ENCODE measurements at places on chromosomes 4 and X.

GRCh38 chrX:7316887-7317286 lies 168.9 kb upstream of the PUDP start:
- DNase-seq = no peak

DNA sequence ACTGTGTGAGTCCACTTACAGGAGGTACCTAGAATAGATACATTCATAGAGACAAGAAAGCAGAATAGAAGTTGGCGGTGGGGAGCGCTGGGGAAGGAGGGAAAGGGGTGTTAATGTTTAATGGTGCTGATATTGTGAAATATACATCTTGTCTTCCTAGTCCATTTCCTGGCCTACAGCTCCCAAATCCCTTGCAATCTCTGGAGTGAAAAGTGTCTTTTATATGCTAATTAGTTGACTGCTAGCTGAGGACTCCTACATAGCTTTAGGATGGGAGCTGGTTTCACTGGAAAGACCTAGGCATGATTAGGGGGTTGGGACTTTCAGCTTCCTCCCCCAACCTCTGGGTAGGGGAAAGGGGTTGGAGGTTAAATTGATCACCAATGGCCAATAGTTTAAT lies 36.0 kb downstream of the FUNDC1 start:
- no peak for DNase-seq

DNA sequence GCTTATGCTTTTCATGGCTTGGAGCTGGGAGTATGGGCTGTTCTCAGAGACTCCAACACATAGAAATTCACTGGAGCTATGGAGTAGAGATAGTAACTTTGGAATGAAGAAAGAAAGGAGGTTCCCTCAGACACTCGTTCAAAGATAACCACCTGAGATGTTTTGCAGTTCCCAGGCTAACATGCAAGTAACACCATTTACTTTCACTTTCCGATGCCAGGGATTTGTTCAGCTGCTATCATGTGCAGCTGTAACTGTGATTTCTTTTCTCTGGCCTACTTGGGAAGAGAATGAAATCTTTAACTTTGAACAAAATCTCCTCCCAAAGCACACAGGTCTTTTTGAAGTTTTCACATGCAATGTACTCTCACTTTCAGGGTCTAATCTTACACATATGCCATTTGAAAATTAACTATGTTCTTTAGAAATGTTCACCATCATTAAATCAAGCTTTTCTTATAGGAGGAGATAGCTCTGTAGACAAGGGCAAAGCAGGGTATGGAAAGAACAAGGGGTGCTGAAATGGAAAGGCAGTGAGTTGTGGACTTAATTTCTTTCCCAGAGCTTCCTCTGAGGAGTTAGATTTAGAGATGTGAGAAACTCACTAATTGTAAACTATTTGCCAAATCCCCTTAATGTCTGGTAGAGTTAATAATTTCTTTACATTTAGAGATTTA lies 514.3 kb downstream of the PDHA2 start:
- DNase-seq = no peak

- no peak for DNase-seq
These were observed 8.4 kb upstream of the MSX1 start for GRCh38 chr4:4851081-4851480.

GRCh38 chr4:66572949-66573348 lies 902.7 kb upstream of the EPHA5 start:
- no peak for DNase-seq

DNA sequence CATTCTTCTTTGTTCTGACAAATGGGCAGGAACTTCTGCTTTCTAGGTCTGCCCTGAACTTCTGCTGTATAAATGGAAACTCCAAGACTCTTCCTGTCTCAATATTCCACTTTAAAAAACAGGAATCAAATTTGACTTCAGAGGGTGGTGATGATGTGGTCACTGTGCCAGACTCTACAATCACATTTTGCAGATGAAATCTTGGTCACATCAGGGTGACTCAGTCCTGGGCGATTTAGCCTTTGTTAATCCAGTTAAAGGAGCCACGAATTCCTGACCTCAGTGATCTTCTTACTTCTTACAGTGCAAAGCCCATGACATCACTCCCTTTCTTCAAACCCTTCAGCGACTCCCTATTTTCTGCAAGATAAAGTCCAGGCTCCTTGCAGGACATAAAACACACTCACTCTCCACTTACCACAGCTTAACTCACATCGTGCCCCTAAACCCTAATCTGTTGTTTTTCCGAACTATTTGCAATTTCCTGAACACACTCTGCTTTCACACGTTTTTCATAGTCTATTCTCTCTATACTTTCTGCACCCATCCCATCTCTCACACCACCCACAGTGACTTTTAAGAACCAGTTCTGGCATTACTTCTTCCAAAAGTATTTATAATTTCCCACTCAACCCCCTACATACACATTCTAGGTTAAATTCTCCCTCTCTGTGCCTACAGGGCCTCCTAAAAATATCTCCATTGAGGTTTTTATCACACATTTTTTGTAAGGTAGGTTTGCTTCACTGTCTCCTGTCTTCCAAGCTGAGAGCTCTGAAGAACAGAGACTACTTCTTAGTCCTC lies 11.1 kb downstream of the GASK1B start:
- no peak for DNase-seq

DNA sequence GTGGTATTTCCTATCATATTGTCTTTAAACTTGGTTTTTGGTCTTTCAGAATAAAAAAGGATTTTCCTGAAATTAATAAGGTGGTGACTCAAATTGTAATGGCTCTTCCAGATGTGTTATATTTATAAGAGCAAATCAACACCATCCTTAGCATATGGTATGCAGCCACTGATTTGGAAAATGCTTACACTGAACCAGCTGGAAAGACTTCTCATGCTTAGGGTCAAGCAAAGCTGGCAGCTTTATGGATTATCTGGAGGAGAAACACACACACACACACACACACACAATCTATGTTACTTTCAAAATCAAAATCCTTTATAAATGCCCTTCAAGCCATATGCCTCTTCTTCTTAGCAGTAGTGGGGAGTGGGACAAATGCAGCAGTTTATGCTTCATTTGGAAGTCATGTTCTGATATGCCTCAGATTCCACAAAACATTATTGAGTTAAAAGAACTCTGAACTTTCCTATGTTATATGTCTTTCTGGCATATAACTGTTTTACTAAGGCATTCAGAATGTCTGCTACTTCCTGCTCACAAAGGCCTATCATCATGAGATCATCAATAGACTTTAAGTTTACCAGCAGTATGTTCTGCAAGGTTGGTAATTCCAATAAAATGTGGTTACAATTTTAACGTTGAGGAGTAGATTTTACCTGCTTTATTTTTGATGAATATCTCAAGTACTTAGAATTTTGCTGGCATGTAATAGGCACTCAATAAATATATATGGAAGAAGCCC lies 72.9 kb upstream of the PRDM5 start:
- DNase-seq = no peak

- DNase-seq = no peak
These were observed 65.9 kb upstream of the CBLL2 start for GRCh38 chrX:22206781-22207180.

GRCh38 chrX:42627891-42628290 lies 150.1 kb downstream of the PPP1R2C start:
- no peak for DNase-seq

GRCh38 chr4:114754616-114755015 lies 156.0 kb downstream of the UGT8 start:
- no peak for DNase-seq

GRCh38 chr4:40918330-40918729 lies 168.6 kb downstream of the NSUN7 start:
- DNase-seq = peak; percentile 10

DNA sequence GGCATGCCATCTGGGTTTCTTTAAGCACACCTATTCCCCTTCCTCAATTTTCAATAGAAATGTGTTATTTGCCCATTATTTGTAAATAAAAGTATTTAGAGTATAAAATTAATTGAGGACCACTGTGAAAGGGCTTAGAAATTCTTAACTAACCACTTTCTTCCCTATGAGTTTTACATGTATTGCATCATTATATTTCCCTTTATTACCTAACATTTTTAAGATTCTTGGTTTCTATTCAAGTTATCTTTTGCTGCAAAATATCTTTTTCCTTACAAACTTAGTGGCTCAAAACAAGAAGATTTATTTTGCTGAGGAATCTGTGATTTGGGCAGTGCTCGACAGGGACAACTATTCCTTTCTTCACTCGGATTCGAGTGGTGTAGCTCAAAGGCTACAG lies 40.5 kb downstream of the GRID2 start:
- no peak for DNase-seq

DNA sequence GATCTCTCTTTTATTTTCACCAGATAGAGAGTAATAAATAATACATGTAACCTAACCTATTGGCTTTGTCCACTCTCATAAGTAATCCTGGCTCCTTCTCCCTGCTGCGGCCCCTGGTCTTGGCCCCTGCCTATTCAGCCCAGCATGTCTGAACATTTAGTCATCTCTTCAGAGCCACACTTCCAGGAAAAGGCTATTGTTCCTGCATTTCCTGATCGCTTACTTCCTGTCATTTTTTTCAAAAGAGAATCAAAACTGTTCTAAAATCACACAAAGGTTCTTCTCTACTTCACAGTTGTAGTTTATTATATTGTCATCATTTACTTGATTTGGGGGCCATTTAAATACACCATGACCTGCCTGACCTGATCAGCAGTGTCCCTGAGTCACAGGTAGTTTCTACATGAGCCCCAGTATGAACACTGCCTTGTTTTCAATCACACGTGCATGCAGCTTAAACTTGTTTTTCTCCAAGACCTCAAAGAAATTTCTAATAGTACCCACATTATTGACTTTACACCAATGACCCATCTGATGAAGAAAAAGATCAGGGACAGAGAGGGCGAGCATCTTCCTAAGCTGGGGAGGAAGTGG lies 47.4 kb upstream of the KDR start:
- DNase-seq = no peak

DNA sequence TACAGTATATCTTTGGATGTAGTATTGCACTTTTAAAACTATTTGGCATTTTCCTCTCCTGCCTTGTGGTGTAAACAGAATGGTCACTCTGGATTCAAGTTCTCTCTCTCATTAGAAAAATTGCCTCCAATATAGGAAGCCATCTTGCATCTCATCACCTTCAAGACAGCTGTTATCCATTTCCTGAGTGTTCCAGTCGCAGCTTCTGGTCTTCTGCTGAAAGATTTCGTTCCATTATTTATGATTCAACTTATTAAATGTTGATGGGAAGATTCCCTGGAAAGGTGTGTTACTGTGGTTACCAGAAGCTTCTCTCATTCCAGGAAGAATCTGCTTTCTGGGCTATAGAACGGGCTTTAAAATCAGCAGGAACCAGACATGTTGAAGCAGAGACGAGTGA lies 568.3 kb upstream of the SLIT2 start:
- DNase-seq = no peak

DNA sequence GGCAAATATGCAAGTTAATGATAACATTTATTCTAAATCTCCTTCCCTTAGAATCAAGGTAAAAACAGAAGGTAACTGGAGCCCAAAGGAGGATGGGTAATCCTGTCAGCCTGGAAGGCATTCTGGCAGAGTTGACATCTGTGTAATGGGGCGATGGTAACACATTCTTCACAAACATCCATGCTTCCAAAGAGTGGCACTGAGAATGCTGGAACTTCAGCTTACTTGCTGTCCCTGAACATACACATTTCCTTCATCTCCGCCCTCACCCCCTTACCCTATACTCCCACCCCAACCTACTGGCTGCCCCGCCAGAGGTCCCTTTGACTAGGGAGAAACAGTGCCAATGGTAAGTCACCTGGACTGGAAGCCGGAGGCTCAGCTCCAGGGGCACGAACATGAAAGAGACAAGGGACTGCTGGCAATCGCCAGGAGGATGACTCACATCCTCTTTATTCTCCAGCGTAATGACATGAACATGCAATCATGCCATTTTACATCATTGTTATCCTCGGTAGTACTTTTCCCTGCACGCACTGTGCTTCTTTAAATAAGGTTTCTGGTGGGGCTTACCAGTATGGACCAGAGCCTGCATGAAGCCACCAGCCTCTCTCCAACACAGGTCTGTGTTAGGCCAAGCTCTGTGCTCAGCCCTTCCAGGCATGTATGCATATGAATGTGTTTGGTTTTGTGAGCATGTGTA lies 694.2 kb upstream of the TENM3 start:
- no peak for DNase-seq

DNA sequence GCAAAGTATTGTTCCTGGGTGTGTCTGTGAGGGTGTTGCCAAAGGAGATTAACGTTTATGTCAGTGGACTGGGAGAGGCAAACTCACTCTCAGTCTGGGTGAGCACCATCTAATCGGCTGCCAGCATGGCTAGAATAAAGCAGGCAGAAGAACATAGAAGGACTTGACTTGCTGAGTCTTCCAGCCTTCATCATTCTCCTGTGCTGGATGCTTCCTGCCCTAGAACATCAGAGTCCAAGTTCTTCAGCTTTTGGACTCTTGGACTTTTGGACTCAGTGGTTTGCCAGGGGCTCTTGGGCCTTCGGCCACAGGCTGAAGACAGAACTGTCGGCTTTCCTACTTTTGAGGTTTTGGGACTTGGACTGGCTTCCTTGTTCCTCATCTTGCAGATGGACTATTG lies 15.3 kb upstream of the ENPP6 start:
- no peak for DNase-seq

GRCh38 chrX:53374222-53374820 lies 48.1 kb downstream of the SMC1A start:
- DNase-seq = no peak

GRCh38 chrX:133435544-133436124 lies 20.3 kb upstream of the GPC4 start:
- no peak for DNase-seq

- DNase-seq = no peak
These were observed 3.2 kb downstream of the NAT8L start for GRCh38 chr4:2062168-2062807.

DNA sequence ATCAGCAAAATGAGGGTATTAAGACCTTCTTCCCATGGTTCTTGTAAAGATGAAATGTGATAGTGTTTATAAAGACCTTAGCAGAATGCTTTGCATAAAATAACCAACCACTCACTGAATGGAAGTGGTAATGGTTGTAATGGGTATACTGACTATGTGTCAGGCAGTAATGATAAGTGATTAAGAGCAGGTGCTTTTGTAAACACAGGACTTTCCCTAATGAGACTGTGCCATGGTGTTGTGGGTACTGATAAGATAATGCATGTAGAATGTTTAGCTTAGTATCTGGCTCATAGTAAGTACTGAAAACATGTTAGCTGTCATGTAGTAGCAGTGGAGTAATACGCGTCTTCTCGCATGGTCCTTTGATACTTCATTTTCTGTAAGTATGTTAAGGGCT lies 6.9 kb downstream of the LSM6 start:
- DNase-seq = no peak

All from amygdala (tissue), 56 donors.